ENCODE measurements at places on chromosomes 2 and 18.

DNA sequence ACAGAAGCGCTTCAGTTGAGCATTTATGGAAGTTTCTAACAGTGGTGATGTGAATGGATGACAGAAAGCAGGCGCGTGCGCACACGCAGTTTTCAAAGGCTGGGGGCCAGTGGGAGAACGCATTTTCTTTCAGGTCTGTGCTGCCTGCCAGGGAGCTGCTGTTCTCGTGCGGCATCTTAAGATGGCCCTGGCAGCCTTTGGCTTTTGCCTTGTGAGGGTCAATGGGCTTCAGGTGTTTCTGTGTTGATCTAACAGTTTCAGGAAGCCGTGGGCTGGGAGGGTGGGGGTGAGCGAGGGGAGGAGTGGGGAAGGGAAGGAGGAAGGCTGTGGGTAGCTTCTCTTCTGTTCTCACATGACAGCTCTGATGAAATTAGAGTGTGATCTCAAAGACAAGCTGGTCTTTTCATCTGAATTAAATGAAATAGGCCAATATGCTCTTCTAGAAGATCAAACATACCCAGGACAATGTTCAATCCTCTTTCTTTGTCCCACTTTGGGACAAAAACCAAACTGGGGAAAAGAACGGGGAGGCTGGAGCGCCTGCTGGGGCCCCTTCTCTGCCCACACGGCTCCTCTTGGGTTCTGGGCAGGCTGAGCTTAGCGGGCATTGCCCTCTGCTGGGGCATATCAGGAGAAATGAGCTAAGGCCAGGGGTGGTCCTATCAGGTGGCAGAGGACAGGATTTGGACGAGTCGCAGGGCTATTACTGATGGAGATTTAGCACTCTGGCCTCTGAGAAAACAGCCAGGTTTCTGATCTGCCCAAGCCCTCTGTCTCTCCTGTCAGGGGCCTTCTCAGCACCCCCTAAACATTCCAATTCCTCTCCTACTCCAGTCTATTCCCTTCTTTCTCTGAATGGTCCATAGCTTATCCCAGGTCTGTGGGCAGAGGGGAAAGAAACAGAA, 126.2 kb upstream of the LGALSL start:
- peak; percentile 13 for DNase-seq

GRCh38 chr2:179263446-179264367, 925 bp downstream of the SESTD1 start:
- DNase-seq, result peak; percentile 17

- DNase-seq, result no peak
Measured at GRCh38 chr2:120105360-120105759, 92.5 kb downstream of the EPB41L5 start.

DNA sequence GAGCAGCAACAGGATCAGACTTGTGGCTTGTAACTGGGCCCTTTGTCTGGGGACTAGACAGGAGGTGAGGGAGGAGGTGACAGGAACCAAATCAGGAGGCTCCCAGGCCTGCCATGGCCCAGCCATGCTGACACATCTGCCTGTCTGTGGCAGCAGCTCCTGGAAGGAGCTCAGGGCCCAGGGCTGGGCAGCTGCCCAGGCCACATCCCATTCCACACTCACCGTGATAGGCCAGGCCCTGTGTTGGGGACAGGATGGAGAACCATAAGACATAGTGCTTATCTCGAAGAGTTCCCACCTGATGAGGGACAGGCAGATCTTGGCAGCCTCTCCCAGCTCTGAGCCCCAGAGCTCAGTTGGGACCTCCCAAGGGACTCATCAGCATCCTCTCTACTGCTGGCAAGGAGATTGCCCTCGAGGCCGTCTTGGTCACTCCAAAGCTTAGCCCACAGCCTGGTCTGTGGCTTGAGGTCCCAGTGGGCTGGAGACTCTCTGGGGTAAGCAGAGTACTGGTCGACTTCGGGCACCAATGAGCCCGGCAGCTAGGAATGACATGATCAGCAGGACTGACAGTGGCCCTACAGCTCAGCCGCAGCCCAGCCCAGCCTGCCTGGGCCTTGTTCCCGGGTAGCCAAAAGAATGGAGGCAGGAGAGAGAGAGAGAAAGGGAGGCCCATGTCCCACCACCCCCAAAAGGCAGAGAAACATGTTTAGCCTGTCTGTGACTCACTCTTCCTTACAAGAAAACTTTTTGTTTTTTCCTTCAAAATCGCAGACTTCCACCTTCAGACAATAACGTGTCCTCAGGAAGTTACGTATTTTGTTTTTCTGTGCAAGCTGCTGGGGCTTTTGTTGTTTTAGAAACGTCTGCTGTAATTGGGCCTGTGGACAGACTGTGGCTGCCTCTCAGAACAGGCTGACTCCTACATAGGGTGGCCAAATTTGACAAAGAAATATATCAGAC, 82.1 kb downstream of the HS1BP3 start:
- no peak for DNase-seq

- no peak for DNase-seq
Measured at GRCh38 chr2:203578759-203579643, 43.9 kb upstream of the RAPH1 start.

DNA sequence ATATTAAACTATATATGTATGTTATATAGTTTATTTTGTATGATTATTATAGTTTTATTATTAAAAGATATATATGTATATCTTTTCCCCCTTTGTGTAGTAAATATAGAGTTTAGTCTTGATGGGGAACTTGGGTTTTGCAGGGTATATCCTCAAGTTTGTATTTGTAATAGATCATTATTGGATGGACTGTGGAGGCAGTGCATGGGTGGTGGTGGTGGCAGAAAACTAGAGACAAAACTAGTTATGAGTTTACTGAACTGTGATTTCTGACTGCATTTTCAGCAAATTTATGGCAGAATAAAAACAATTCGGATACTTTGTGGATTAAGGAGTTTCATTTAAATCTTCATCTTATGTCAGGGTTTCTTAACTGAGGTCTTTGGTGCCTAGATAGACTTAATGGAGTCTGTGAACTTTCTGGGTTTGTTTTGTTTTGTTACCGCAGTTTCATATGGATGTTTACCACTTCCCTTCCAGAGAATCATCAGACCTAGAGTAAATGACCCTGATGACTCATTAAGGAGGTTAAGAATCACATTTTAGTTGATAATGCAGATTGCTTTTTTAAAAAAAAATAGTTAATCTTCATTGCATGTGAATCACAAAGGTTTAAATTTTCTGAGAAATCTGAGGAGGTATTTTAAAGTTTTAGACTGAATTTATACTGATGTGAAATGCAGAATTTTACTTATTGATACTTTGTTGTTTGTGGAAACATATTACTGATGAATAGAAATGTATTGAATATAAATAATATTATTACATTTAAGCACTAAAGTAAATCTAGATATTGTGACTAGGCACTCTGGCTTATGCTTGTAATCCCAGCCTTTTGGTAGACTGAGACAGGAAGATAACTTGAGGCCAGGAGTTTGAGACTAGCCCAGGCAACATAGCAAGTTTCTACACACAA, 14.5 kb downstream of the EPC2 start:
- no peak for DNase-seq

- DNase-seq, result no peak
Measured at GRCh38 chr18:7576685-7577084, 9.6 kb downstream of the PTPRM start.

DNA sequence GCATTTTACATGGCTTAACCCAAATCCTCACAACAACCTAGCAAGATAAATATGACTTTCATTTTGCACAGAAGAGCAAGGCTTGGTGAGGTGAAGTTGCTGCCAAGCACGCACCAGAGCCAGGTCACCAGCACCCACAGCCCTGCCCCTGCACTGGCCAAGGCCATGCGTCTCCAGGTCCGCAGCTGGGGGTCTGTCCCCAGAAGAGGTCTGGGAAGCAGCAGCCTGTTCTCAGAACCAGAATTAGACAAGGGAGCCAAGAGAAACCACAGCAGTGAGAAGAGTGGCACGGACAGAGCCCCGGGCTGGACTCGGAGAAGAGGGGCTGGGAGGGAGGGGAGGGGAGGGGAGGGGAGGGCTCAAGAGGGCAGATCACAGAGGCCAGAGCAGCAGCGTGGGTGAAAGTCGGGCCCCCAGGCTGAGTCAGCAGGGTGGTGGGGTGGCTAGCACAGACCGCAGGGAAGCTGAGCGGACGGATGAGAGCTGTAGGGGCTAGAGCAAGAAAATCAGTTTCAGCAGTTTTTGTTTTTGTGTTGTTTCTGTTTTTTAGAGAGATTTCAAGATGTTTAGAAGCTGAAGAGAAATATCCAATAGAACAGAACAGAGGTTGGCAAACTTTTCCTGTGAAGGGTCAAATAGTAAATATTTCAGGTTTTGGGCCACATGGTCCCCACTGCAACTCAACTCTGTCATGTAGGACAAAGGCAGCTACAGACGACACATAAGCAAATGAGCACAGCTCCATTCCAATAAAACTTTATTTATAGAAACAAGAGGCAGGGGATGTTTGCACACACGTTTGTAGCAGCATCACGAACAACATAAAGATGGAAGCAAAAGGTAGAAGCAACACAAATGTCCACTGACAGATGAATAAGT, 7.4 kb upstream of the MTERF4 start:
- DNase-seq, result no peak

DNA sequence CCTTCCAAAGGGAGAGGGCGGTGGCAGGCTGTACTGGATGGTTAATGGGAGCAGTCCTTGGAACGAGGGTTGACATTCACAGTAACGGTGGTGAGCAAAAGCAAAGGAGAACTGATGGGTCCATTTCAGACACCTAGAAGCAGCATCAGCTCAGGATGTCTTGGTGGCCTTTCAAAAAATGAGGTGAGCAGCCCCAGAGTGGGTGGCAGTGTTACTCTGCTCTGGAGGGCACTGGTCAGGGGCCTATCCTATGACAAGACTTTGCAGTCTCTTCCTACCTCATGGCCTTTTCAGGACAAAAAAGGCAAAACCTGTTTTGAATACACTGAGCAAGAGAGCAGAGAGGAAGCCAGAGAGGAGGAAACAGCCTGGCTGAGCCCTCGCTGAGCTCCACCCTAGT, 23.5 kb downstream of the CAPN14 start:
- DNase-seq, result no peak

DNA sequence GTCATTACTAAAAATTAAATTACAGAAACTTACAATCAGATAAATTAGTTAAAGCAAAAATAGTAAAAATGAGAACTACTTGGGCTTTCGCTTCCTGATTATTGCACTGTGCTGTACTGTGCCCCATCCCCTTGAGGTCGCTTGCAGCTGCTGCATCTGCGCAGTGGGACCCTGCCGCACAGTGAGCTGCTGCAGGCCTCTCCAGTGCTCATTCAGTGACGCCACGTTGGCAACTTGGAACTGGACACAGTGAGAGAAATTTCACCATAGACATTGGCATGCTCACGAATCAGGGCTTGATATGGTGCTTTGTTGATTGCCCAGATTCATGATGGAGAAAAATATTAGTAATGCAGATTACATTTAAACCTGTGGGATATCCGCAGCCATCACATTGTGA, 290.8 kb upstream of the MYT1L start:
- no peak for DNase-seq

- no peak for DNase-seq
Measured at GRCh38 chr2:160432633-160433032, 61.0 kb downstream of the RBMS1 start.

GRCh38 chr2:68828887-68829708, 42.1 kb downstream of the BMP10 start:
- peak; percentile 56 for DNase-seq

DNA sequence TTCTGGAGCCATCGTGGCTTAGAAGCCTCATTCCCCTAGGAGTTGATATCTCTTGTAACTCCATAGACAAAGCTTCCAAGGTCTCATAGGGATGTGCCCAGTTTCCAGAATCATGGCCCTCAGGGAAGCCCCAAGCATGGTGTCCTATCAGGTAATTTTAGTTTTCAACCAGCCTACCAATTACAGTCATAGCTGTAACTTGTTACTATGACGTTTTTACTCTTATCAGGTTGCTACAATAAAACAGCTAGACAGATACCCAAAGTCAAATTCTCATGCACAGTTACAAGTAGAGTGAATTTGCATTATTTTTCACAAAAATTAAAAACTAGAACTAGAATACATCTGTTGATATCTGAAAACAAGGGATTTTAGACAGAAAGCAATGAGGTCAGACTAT, 8.9 kb downstream of the LYPD6 start:
- no peak for DNase-seq

GRCh38 chr2:160942476-160943142, 217.6 kb upstream of the TANK start:
- no peak for DNase-seq

DNA sequence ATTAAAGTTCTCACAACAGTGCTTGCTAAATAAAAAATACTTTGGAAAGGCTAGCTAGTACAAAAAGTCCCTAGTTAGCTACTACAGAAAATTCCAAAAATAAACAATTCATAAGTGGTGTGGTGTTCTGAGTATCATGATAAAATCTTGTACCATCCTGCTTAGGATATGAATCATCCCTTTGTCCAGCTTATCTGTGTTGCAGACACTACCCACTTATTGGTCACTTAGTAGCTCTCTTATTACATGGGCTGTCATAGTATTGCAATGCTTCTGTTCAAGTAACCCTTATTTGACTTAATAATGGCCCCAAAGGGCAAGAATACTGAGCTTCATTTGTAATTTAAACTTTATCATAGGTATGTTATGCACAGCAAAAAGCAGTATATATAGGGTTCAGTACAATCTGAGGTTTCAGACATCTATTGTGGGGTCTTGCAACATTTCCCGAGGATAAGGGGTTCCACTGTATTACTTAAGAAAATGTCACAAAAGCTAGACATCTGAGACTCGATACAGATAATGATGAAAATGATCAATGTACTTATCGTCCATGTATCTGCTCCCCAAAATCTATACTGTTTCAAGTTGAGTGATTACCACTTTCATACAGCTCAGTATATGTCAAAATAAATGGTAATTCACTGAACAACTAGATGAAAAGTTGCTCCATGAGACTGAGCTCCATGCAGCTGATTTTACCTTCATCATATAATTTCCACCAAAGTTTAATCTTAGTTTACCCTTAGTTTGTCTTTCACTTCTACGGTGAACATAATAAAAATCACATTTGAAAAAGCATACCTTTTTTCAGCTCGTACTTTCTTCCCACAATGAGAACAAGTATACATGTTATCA, 93.8 kb downstream of the C2orf74 start:
- DNase-seq, result no peak

- no peak for DNase-seq
Measured at GRCh38 chr2:61978522-61978921, 73.0 kb downstream of the COMMD1 start.

DNA sequence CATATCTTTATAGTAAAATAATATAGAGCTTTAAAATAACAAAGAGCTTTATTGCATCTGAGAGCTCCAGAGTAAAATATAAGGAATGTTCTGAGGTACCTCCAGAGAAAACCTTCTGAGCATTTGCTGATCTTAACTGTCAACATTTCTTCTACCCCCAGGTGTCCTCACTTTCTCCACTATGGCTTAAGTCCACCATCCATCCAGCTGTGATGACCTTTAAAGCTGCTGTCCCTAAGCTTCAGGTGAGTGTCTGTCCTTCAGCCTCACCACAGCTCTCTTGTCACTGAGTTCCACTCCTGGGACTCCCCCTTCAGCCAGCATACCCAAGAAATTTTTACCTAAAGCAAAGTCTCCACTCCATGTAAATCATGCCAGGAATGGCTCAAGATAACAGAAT, 137.9 kb downstream of the MYO5B start:
- no peak for DNase-seq

- no peak for DNase-seq
Measured at GRCh38 chr2:229443141-229443540, 172.1 kb upstream of the PID1 start.
